Stimulated activated CD8-positive, alpha-beta memory T cell treated with anti-CD3 and anti-CD28 coated beads, Interleukin-15, amount 100 ng/mL, for 48 hours (primary cell): ENCODE measurements at places on chromosomes 2 and 18.

GRCh38 chr2:16860627-16861026, 195.0 kb upstream of the CYRIA start:
- no peak for DNase-seq

- DNase-seq = no peak
These were observed 231.5 kb downstream of the PRKCE start for GRCh38 chr2:45882707-45883602.

- no peak for DNase-seq
These were observed 149.9 kb downstream of the TAF4B start for GRCh38 chr18:26376105-26376504.

- DNase-seq = no peak
These were observed 33.1 kb upstream of the PELI1 start for GRCh38 chr2:64177315-64177714.

DNA sequence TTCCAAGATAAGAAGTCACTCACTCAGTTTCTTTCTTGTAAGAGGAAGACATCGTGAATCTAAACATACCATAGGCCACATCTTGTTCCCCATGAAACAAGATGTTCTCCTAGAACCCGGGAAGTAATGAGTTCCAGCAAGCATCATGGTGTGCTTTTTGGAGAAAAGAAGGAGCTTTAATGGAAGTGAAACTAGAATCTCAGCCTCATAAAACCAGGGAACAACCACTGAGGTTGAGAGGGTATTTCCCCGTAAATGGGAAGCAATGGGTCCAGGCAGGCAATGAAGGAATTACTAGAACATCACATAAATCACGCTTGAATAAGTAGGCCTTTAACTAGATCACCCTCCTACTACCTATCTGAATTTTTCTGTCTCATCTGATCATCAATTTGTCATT, 40.3 kb downstream of the PSTPIP2 start:
- DNase-seq = no peak

DNA sequence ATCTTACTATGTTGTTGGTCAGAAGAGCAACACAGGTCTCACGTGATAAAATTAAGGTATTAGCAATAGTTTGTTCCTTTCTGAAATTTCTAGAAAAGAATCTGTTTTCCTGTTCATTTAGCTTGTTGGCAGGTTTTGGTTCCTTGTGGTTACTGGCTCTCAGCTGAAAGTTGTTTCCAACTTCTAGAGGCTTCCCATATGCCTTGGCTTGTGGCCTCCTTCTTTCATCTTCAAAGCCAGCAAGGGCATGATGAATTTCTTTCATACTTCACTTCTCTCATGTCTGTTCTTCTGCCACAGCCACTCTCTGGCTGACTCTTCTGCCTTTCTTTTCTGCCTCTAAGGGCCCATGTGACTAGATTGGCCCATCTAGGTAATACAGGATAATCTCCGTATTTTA, 193.7 kb downstream of the TRIB2 start:
- DNase-seq = no peak

- DNase-seq = no peak
These were observed 148.5 kb downstream of the INHBB start for GRCh38 chr2:120494446-120494845.
